ENCODE measurements at places on chromosomes 6 and 20. TPM values are rescaled to one million over a fixed set of nuclear protein-coding genes. Genes with fewer than 3 reads are reported as not detected.

CDH26 gene
- not detected for total RNA-seq

PGC gene
- total RNA-seq = not detected

KCNQ5 gene
- 4.1 TPM for total RNA-seq

GRM1 gene
- total RNA-seq = not detected

ERVFRD-1 gene
- total RNA-seq = not detected

C6orf132 gene
- total RNA-seq = 0.75 TPM

DSP gene
- total RNA-seq = 471 TPM

CDK5RAP1 gene
- total RNA-seq = 21.7 TPM

MAP3K7 gene
- 31.1 TPM for total RNA-seq

All from chondrocyte (in vitro differentiated cells).